Right ventricle myocardium inferior (tissue), 1 donor: ENCODE measurements at places on chromosomes 16 and 17. TPM values are rescaled to one million over a fixed set of nuclear protein-coding genes. Genes with fewer than 3 reads are reported as not detected.

CRAMP1 gene
- 9.8 TPM for total RNA-seq

SNAI3 gene
- 2.9 TPM for total RNA-seq

ZPBP2 gene
- total RNA-seq: not detected

DRC3 gene
- 1.6 TPM for total RNA-seq

KCNJ18 gene
- not detected for total RNA-seq

KRTAP2-3 gene
- not detected for total RNA-seq

RBFOX1 gene
- total RNA-seq: 68.4 TPM

TRAPPC2L gene
- 58.7 TPM for total RNA-seq

SOX15 gene
- total RNA-seq: 0.89 TPM

SEC14L5 gene
- 23.5 TPM for total RNA-seq

CLEC18A gene
- 0.35 TPM for total RNA-seq

CA10 gene
- total RNA-seq: not detected

GRCh38 chr17:40496634-40497420 lies 4.6 kb downstream of the TNS4 start:
- DNase-seq: no peak

- no peak for DNase-seq
Observed at GRCh38 chr16:76038097-76038496, 239.1 kb upstream of the CNTNAP4 start.

GRCh38 chr16:50025537-50025931 lies 509 bp downstream of the CNEP1R1 start:
- DNase-seq: no peak

- no peak for DNase-seq
Observed at GRCh38 chr17:81508639-81509206, 3.9 kb downstream of the ACTG1 start.

DNA sequence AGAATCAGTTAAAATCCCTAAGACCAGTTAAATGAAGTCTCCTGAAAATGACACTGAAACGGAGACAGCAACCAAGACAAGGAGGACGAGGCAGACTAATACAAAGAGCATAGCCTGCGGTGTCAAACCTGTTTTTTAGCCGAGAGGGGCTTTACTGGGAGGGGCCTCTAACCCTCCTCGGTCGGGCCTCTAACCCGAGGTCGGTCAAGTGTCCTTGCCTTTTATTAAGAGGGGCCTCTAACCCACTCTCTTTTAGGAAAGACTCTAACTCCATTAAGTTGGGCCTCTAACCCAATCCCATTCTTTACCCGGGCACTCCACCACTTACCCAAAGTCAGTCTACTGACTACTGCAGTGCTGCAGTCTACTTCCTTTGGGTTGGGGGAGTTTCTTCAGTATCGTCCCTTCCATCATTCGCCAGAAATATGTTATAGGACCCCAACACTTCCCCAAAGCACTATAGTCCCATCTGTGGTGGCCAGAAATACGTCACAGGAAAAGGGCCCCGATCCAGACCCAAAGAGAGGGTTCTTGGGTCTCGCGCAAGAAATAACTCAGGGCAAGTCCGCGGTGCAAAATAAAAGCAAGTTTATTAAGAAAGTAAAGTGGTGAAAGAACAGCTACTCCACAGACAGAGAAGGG lies 39.2 kb upstream of the ARL4D start:
- no peak for DNase-seq

- no peak for DNase-seq
Observed at GRCh38 chr17:68599552-68600066, 1.6 kb downstream of the FAM20A start.

DNA sequence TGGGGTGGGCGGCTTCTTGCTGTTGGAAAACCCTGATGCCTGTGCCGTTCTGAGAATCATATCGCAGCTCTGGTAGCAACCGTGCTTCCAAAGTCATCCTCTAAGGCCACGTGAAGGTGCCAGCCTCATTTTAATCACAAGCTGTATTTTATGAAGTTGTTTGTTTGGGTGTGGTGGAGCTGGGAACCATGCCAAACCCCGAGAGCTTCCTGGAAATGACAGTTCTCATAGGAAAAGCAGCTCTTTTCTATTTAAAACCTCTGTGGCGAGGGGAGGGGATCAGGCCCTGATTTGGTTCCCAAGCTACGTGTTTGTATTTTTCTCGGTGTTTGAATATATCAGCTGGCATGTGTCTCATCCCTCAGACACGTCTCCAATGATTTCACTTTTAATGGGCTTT lies 21.7 kb downstream of the KNOP1 start:
- peak; percentile 76 for DNase-seq

- DNase-seq: no peak
Observed at GRCh38 chr16:11308493-11309283, 27.6 kb upstream of the PRM1 start.

DNA sequence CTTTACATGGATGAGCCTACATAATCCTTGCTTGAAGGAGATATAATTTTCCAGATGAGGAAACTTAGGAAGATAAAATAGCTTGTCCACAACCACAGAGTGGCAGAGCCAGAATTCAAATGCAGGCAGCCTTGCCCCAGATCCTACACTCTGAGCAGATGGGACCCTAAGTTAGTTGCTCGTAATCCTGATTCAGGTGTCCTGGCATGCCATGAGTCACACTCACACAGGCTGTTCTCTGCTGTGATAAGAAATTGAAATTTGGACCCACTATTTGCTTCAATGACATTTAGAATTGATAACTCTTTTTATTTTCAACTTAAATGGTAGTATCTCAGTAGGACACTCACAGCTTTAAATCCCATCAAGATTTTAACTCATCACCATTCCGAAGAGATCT lies 150.7 kb upstream of the CACNG5 start:
- DNase-seq: no peak

- no peak for DNase-seq
Observed at GRCh38 chr16:17365211-17365541, 105.6 kb downstream of the XYLT1 start.

GRCh38 chr17:38551121-38551520 lies 54.6 kb downstream of the SRCIN1 start:
- peak; percentile 53 for DNase-seq

- no peak for DNase-seq
Observed at GRCh38 chr17:3968886-3969524, 4.8 kb upstream of the ATP2A3 start.

DNA sequence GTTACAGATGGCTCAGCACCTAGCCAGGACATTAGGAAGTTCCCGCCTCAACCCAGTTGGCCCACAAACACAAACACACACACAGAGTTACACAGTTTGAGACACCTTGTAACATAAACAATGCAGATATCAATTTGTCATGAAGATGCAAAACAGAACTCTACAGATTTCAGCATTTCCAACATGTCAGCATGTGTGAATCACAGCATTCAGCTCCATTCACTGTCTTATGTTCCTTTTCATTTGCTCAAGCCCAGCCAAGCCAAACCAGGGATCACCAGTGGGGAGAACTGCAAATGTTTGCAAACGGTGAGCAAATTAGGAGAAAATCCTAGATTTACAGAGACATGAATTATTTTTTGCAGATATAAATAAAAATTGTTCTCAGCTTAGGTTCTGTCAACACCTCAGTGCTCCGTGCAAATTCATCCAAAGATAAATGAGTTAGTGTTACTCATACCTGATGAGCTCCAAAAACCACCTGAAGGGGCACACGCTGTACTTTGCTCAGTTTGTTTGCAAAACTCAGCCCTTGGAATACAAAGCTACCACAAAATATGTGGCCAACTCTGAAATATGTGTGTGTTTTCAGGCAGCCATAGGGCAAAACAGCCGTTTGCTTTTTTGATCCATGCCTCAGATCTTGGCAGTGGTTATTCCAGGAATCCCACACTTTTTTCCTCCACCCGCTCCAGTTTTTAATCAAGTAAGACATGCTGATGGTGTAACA lies 16.3 kb upstream of the COX10 start:
- DNase-seq: no peak

- peak; percentile 53 for DNase-seq
Observed at GRCh38 chr17:17508019-17508535, 11.9 kb upstream of the RASD1 start.

DNA sequence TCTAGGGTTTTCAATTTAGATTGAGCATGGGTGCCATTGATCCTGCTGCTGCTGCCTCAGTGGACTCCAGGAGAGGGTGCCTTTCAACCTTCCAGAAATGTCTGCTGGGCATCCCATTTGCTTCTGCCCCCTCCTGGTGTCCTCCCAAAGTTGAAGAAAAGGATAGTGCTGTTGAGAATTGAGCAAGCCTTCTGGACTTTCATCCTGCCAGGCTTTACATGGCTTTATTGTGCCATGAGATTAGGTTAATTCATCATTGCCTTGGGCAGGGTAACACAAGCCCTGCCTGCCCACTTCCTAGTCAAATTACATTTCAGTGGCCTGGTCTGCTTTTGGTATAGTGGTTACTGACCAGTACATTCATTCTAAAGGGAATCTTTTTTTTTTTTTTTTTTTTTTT lies 17.9 kb upstream of the TANGO6 start:
- no peak for DNase-seq

GRCh38 chr16:56990407-56991286 lies 1.3 kb downstream of the NLRC5 start:
- DNase-seq: no peak

- DNase-seq: no peak
Observed at GRCh38 chr16:85859818-85860125, 39.2 kb upstream of the IRF8 start.

- no peak for DNase-seq
Observed at GRCh38 chr17:76720941-76721340, 5.5 kb downstream of the JMJD6 start.

DNA sequence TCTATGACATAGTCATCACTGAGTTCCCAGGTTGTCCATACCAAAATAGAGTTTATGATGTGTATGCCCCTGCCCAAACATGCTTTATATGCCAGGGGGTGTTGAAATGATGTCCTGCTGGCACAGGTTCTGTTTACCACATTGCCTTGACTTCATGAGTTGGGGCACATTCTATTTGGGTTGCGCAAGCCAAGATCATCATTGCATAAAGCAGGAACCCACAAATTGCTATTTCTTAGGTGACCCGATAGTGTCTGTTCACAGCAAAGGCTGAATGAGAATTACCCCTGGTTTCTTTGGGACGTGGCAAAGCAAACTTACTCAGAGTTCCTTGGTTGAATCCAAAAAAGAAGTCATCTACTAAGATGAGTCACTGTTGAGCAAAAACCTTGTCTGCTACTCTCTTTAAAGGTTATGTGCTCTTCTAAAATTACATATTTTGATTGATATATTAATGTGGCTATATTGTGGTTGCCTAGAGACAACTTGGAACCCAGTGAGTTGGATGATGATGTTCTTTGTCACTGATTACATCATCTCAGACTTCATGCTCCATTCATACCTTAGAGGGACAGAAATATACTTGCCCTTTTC lies 912.6 kb upstream of the SOX9 start:
- no peak for DNase-seq

DNA sequence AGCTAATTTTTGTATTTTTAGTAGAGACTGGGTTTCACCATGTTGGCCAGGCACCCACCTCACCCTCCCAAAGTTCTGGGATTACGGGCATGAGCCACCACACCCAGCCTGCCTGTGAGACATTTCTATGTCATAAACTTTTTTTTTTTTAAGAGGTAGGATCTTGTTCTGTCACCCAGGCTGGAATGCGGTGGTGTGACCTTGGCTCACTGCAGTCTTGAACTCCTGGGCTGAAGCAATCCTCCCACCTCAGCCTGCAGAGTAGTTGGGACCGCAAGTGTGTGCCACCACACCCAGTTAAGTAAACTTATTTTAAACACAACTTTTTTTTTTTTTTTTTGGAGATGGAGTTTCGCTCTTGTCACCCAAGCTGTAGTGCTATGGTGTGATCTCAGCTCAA lies 47.2 kb downstream of the SCNN1G start:
- DNase-seq: no peak

DNA sequence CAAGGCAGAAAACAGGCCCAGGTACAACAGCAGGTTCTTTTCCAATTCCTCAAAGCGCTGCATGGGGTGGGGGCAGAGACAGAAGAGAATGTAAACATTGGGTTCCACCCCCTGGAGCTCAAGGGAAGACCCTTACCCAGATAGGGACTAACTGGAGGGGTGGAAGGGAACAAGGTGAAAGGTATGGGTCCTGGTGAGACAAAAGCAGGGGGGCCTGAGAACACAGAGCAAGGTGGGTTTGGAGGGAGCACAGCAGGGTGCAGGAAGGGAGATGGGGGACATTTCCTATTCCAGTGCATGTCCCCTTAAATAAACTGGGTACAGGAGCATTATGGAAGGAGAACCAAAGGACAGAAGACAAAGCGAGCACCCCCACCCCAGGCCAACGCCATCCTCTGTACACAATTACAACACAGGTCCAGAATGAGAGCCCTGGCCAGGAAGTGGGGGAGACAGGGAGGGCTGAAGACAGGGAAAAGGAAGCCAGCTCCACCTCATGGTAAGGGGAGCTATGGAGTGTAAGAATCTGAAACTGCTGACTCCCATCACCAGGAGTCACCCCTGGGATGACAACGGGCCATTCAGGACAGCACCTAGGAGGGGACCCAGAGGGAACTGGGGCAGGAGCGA lies 2.1 kb upstream of the CD2BP2 start:
- no peak for DNase-seq

GRCh38 chr16:72646615-72647014 lies 401.3 kb downstream of the ZFHX3 start:
- DNase-seq: no peak

GRCh38 chr17:28381141-28381825 lies 9.8 kb downstream of the SARM1 start:
- DNase-seq: no peak

DNA sequence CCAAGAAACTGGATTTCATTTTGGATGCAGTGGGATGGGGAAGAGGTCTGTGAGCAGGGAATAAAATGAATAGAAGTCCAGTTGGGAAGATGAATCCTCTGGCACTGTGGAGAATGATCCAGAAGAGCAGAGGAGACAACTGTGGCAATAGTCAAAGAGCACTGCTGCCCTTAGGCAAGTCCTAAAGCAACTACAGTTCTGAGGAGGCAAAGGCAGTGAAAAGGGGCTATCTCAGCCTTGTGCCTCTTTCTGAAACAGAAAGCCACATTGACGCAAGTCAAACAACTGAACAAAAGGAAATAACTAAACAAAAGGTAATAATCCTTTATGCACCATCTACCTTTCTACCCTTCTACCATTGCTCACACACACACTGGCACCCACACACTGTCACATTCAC lies 238.0 kb upstream of the AXIN2 start:
- no peak for DNase-seq

DNA sequence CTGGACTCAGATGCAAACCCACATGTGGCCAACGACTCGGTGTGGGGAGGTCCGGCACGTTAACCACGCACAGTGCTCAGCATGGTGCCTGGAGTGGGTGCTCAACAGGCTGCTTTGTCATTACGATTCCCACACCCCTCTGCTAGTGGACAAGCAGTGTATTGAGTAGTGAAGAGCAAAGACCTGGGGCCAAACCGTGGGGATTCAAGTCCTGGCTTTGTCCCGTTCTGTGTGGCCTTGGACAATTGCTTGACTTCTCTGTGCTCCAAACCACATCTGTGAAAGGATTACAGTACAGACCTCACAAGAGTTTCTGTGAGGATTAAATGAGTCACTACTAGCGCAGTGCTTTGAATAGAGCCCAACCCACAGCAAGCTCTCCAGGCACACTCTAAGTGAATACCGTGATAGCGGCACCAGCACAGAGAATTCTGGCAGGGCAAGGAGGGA lies 33.8 kb downstream of the TRPV2 start:
- no peak for DNase-seq

- no peak for DNase-seq
Observed at GRCh38 chr16:57276596-57276995, 7.9 kb downstream of the PLLP start.
